ENCODE measurements at places on chromosomes 7 and 10. TPM values are rescaled to one million over a fixed set of nuclear protein-coding genes. Genes with fewer than 3 reads are reported as not detected.

The CYP3A5 gene
- not detected for total RNA-seq

The HYAL4 gene
- 0.49 TPM for total RNA-seq

The TRIM50 gene
- not detected for total RNA-seq

The FRMD4A gene
- 75.3 TPM for total RNA-seq

The SMARCD3 gene
- 0.33 TPM for total RNA-seq

The SCIN gene
- total RNA-seq, result 0.13 TPM

The GPR26 gene
- not detected for total RNA-seq

The ZNF365 gene
- total RNA-seq, result 0.33 TPM

All from mammary microvascular endothelial cell (primary cell).